ENCODE measurements at places on chromosomes 16 and 17. TPM values are rescaled to one million over a fixed set of nuclear protein-coding genes. Genes with fewer than 3 reads are reported as not detected.
A peak's percentile ranks its signal among the peaks of the same experiment; 100 is the strongest.

- no peak for DNase-seq
Observed at GRCh38 chr17:42667088-42667951, 8.2 kb downstream of the TUBG2 start.

The G6PC3 gene
- polyA plus RNA-seq, result 73.8 TPM

- DNase-seq, result no peak
Observed at GRCh38 chr17:8947201-8947600, 18.3 kb downstream of the PIK3R5 start.

The KDM8 gene
- polyA plus RNA-seq, result 8.4 TPM

GRCh38 chr16:55494994-55495421, 13.9 kb upstream of the LPCAT2 start:
- DNase-seq, result no peak

GRCh38 chr17:35373534-35373983, at the start of gene SLFN11:
Gene SLFN11 (minus strand): TSS chr17:35373621. CDS start chr17:35363807, 9,814 bp downstream.
- peak; percentile 25 for DNase-seq

- no peak for DNase-seq
Observed at GRCh38 chr17:49216953-49217650, 6.6 kb downstream of the ABI3 start.

The ERN1 gene
- polyA plus RNA-seq, result 9.7 TPM

DNA sequence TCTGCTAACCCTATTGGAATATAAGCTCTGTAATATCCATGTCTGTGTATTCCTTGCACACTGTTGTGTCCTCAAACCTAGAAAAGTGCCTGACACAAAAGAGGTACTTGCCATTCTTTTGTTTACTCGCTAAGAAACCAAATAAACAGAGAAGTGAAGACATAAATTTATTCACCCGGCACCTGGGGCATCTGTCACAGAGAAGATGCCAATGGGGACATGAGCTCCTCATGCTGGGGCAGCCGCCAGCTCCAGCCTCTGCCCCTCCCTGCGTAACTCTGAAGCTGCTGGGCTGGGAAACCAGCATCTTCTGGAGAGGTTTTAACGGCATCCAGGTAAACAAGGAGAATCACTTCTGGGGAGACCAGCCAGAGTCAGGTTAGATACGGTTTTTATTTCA, 15.1 kb upstream of the CDRT4 start:
- no peak for DNase-seq

DNA sequence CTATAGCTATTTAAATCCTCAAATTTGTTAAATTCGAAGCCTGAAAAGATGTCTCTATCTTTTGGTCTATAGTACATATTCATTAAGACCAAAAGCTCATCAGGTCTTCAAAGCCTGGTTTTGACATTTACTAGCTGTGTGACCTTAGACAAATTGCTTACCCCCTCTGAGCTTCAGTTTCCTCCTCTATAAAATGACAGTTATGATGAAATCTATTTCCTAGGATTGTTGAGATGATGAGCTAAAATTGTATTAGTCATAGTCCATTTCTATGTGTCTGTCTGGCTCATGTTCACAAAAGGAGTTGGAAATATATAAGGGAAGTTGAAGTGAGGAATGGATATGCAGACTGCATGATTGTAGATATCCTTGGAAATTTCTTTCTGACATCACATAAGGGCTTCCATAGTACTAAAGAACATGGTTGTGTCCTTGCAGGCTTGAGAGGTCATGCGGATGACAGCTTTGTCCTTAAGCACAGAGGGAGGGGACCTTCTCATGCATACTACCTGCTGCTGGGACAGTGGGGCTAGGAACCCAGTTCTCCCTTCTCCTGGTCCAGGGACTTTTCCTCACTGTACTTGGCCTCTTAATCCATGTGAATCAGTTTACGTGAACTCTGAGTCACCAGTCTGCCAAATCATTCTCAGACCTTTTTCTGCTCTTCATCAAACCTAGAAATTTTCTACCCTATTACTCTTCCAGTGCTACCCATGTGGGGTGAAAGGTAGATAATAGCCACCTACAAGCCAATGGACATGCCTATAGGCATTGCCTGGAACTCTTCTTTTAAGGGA, 487.5 kb upstream of the SALL1 start:
- DNase-seq, result no peak

The RGS11 gene
- 0.89 TPM for polyA plus RNA-seq

DNA sequence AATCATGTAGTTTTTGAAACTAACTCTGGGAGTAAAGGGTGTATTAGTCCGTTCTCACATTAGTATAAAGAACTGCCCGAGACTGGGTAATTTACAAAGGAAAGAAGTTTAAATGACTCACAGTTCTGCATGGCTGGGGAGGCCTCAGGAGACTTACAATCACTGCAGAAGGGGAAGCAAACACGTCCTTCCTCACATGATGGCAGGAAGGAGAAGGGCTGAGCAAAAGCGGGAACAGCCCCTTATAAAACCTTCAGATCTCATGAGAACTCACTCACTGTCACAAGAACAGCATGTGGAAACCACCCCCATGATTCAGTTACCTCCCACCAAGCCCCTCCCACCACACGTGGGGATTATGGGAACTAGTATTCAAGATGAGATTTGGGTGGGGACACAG, 256.5 kb upstream of the TNRC6C start:
- no peak for DNase-seq

The TBC1D3I gene
- 0.92 TPM for polyA plus RNA-seq

The KCNG4 gene
- polyA plus RNA-seq, result 0.04 TPM

The SGCA gene
- 0.47 TPM for polyA plus RNA-seq

The SRSF1 gene
- 438 TPM for polyA plus RNA-seq

The C1QTNF8 gene
- not detected for polyA plus RNA-seq

DNA sequence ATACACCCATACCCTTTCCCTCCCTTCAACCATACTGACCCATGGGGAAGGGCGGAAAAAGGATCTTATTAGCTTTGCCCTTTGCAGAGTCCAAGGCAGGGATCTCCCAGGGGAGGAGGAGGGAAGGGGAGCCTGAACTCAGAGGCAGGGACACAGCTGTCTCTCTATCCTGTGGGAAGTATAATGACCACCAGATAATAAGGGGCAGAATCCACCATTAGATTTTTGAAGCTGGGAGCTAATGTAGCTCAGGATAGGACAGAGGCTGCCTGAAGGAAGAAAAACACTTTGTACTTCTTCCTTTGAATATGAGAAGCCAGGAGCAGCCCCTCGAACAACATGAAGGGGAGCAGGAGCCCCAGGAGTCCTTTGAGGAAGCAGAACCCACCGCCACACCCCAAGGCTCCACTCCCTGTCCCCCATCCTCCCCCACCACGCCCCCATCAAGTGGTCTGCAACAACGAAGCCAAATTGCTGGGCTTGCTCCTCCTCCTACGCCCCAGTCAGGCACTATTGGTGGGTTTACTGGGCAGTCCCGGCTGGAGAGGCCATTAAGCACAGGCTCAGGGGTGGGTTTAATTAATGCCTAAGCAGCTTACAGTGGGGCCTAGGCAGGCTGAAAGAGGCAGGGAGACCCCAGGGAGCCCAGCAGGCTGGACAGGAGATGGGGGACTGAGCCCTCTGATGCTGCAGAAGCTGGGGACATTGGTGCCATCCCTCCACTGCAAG, 5.3 kb downstream of the MPP2 start:
- no peak for DNase-seq

The TBC1D26 gene
- 1.3 TPM for polyA plus RNA-seq

GRCh38 chr17:15382914-15383313, 41.5 kb upstream of the TEKT3 start:
- DNase-seq, result no peak

The ZMYND15 gene
- polyA plus RNA-seq, result 1.7 TPM

GRCh38 chr16:51237861-51238378, 86.8 kb upstream of the SALL1 start:
- DNase-seq, result no peak

GRCh38 chr17:72587773-72588511, 467.1 kb downstream of the SOX9 start:
- DNase-seq, result no peak

GRCh38 chr16:1830213-1830612, 3.2 kb downstream of the FAHD1 start:
- DNase-seq, result no peak

GRCh38 chr16:85586380-85587104, 26.6 kb upstream of the GSE1 start:
- DNase-seq, result no peak

GRCh38 chr16:50816901-50817555, 75.1 kb downstream of the CYLD start:
- no peak for DNase-seq

All from renal cortex interstitium (tissue), 15 donors.